ENCODE measurements at places on chromosomes 5 and 9.
A peak's percentile ranks its signal among the peaks of the same experiment; 100 is the strongest.

- DNase-seq = peak; percentile 62
Measured at GRCh38 chr9:104586496-104587180, 12.6 kb downstream of the OR13C5 start.

GRCh38 chr5:176654856-176655255, 7.6 kb downstream of the TSPAN17 start:
- no peak for DNase-seq

- no peak for DNase-seq
Measured at GRCh38 chr9:79575547-79575946, 3.8 kb downstream of the TLE4 start.

DNA sequence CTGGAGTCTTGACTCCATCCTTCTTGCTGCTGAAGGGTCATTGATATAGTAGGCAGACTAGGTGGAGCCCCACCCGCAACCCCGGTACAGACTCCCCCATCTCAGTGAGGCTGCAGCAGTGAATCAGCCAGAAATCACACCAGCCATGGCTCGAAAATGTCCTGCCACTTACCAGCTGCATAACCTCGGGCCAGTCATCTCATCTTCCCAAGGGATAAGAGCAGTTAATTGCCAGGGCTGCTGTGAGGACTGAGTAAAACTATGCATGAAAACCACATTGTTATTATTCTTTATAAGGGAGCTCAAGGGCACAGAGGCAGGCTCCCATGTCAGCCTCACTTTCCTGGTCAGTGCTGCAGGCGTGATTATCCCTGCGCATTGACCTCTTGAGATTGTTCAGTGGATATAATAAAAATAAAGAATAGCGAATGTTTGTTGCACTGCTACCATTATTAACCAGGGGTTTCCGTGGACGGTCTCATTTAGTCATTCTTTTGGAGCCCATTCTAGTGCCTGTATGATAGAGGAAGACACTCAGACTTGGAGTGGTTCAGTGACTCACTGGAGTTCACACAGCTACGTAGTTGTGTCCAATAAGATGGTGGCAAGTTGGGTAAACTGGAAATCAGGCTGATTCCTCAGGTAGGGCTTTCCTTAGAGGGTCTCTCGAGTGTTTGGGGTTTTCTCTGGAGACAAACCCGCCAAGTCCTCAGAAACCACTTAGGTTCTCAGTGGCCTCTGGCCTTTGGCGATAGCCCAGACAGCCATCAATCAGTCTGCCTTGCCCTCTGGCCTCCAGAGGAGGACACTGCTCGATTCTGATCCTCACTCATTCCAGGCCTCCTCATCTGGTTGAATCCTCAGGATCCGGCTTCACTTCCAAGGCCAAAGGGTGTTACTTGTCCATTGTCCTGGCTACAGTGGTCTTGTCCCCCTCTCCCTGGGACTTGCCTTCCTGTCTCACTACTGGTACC, 39.9 kb downstream of the COL15A1 start:
- DNase-seq = no peak

- no peak for DNase-seq
Measured at GRCh38 chr5:13382232-13382631, 562.3 kb downstream of the DNAH5 start.

DNA sequence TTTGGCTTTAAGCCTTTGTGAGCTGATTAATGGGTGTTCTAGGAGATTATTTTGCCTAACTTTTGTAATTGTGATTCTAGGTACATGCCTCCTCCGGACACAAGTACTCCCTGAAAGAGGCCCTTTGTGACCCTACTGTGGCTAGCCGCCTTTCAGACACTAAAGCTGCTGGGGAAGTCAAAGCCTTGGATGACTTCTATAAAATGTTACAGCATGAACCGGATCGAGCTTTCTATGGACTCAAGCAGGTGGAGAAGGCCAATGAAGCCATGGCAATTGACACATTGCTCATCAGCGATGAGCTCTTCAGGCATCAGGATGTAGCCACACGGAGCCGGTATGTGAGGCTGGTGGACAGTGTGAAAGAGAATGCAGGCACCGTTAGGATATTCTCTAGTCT, 13.6 kb downstream of the ITGA1 start:
- no peak for DNase-seq

DNA sequence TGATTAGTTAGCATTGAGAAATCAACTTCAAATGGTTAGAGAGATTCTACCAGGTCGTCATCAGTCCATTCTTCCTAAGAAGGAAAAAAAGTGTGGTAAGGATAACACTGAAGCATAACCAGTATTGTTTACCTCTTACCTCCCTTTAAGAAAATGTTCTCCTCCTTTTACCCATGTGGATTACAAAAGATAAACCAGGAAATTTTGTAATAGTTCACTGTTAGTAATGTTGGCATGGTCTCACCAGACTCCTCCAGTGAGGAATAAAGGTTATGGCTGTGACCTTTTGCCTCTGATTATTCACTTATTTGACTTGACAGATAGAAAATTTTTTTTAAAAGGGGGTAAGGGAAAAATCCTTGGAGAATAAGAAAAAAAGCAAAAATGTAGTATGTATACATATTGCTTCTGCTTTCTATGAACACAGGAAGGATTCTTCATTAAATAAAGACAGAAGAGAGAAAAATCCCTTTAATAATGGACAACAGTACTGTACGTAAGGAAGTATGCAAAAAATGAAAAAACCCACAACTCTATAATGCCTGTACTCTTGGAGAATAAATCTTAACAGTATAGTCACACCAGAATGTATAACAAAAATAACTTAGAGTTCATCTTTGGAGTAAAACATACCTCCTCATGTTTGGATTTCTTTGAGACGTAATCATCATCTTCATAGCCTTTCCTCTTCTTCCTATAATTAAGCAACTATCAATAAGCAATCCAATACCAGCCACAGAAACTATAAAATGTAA, 18.1 kb downstream of the CCNH start:
- no peak for DNase-seq
